Panc1 (cell line): ENCODE measurements at places on chromosomes 12 and 14. TPM values are rescaled to one million over a fixed set of nuclear protein-coding genes. Genes with fewer than 3 reads are reported as not detected.

The FOXA1 gene
- total RNA-seq: 8.7 TPM

The CSRP2 gene
- total RNA-seq: 7.8 TPM

The AKAP5 gene
- 0.64 TPM for total RNA-seq

The OLR1 gene
- total RNA-seq: 0.74 TPM

The SCFD1 gene
- 43.8 TPM for total RNA-seq

The SLC25A21 gene
- 2.1 TPM for total RNA-seq

The PLA2G1B gene
- total RNA-seq: 0.69 TPM

DNA sequence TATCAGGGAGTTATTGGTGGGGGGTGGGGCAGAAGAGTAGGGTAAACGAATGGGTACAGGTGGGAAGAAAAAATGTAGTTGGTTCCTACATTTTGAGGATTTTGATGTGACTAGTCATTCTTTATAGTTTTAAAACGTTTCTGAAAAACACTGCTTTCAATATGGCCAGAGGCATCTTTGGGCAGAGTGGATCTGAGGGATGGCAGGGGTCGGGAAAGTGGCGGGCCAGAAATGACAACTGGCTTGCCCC is 527 bp upstream of the ATP23 start:
- DNase-seq: no peak
- H3K27me3 ChIP-seq: no peaks in the 10 kb centered on the region
- H3K27ac ChIP-seq: peak overlapping the region; percentile 64
- H3K36me3 ChIP-seq: no peaks in the 10 kb centered on the region; the same call in 1 of the 2 replicates
- peak overlapping the region; percentile 68 for H3K4me3 ChIP-seq

GRCh38 chr12:93918262-93918661 is 230.1 kb upstream of the PLXNC1 start:
- H3K27ac ChIP-seq: no peak overlapping the region
- no peak overlapping the region for H3K4me3 ChIP-seq
- H3K4me1 ChIP-seq: no peaks in the 10 kb centered on the region
- H3K27me3 ChIP-seq: no peaks in the 10 kb centered on the region
- no peak for DNase-seq
- no peaks in the 10 kb centered on the region for H3K36me3 ChIP-seq

- DNase-seq: no peak
- no peak overlapping the region for H3K27ac ChIP-seq
- no peak overlapping the region for H3K4me3 ChIP-seq
- H3K27me3 ChIP-seq: no peaks in the 10 kb centered on the region
Observed at GRCh38 chr12:31406345-31406744, 80.4 kb upstream of the SINHCAF start.

- no peaks in the 10 kb centered on the region for H3K36me3 ChIP-seq
- H3K27me3 ChIP-seq: no peaks in the 10 kb centered on the region; the same call in 1 of the 2 replicates
Observed at GRCh38 chr12:93639406-93639805, 37.8 kb upstream of the CRADD start.

DNA sequence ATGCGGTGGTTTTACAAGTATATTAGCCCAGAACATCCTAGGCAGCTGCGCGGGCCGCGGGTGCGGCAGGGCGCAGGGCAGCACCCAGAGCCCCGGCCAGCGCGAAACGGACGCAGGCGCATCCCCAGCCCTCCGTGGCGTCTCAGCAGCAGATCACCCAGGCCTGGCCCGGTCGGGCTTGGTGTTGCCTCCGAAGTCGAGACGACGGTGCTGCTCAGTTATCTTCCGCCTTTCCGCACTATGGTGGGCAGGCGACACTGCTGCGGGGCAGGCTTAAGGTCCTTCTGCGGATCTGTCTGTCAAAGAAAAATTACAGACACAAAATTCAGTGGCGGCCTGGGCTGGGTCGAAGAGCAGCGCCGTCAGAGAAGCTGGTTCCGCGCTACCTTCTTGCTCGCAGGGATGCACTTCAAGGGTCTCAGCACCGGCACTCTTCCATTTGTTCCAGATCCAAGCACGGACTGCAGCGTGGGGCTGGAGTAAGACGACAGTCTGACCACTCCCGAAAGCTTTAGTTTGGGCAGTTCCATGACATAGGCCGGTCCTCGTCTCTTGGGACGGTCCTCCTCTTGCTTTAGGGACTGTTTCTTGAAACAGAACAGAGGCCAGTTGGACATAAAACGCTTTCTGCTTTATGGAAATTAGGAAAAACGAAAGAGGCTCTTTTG is 75.8 kb downstream of the MOK start:
- no peak overlapping the region for H3K27ac ChIP-seq
- DNase-seq: no peak
- no peaks in the 10 kb centered on the region for H3K36me3 ChIP-seq
- no peaks in the 10 kb centered on the region for H3K27me3 ChIP-seq
- no peak overlapping the region for H3K4me3 ChIP-seq

DNA sequence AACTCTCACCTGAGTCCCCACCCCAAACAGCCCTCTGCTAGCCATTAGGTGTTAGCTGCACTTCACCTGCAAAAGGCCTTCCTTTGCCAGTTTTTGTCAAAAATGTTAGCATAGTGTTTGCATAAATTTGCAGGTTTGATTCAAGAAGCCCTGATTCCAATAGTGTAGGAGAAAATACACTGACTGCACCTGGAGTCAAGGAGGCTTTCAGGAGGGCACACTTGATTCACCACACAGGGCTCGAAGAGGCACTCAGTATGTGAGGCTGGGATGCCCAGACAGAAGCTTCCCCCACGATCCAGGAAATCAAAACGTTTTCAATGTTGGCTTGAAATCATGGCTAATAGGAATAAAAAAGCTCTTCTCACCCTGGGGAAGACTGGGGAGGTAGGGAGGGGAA is 40.5 kb upstream of the DDX11 start:
- no peaks in the 10 kb centered on the region for H3K27me3 ChIP-seq
- H3K4me1 ChIP-seq: peaks cover 7% of the 10 kb centered on the region; the same call in 1 of the 2 replicates
- DNase-seq: no peak
- no peaks in the 10 kb centered on the region for H3K36me3 ChIP-seq
- H3K4me3 ChIP-seq: no peak overlapping the region
- H3K27ac ChIP-seq: no peak overlapping the region

GRCh38 chr14:101226265-101226602 is 322.7 kb upstream of the RTL1 start:
- no peak for DNase-seq
- no peak overlapping the region for H3K27ac ChIP-seq
- H3K4me3 ChIP-seq: no peak overlapping the region
- H3K36me3 ChIP-seq: no peaks in the 10 kb centered on the region
- H3K27me3 ChIP-seq: no peaks in the 10 kb centered on the region

DNA sequence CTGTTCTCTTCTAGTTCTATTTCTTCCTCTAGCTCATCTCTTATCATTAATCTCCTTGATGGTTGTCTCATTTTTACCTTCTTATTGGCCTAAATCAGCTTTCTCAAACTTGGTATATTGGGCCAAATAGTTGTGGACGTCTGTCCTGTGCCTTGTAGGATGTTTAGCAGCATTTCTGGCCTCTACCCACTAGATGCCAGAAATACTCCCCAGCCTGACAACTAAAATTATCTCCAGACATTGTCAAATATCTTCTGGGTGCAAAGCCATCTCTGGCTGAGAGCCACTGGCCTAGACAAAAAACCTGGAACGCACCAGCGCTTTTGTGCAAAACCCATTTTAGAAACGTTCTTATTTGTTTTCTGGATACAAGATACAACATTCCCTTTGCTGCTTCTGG is 38.8 kb upstream of the LRRC10 start:
- no peaks in the 10 kb centered on the region; the same call in 1 of the 2 replicates for H3K27me3 ChIP-seq
- H3K4me3 ChIP-seq: no peak overlapping the region
- no peak overlapping the region for H3K27ac ChIP-seq
- no peaks in the 10 kb centered on the region for H3K4me1 ChIP-seq
- no peak for DNase-seq

DNA sequence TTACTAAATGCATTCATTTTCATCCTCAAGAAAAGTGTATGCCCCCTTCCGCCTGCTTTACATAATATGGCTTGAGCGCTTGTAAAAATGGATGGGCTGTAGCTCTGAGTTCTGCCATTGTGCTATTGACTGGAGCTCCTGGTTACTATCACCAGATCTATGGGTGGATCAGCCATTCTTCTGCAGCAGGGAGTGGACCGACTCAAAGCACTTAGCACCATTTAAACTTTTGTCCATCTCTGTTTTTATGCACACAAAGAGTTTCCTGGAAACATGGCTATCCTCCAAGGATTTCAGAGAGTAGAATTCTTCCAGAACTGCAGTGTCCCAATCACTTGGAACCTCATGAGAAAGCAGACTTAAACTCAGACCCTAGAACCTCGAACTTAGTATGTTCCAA is 4.5 kb upstream of the NUMB start:
- no peaks in the 10 kb centered on the region for H3K27me3 ChIP-seq
- no peak for DNase-seq
- H3K4me3 ChIP-seq: no peak overlapping the region
- H3K4me1 ChIP-seq: peaks cover 4% of the 10 kb centered on the region
- H3K36me3 ChIP-seq: no peaks in the 10 kb centered on the region

DNA sequence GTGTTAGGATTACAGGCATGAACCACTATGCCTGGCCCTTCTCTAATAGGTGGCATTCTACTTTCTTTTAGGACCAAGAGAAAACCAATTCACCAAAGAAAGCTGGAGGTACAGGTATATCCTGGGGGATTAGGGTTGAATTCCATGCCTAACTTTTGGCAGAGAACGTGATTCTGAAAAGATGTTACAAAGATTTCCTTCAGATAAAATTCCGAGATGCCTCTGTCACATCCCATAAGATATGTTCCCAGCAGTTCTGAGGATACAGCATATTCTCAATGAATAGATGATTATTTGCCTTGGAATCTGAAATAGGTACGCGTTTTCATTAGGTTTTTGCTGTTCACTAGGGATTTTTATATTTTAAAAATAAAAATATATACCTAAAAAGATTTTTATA is 111.9 kb upstream of the KRAS start:
- H3K27ac ChIP-seq: no peak overlapping the region
- no peaks in the 10 kb centered on the region for H3K4me1 ChIP-seq
- no peaks in the 10 kb centered on the region for H3K36me3 ChIP-seq
- no peak for DNase-seq
- peaks cover 8% of the 10 kb centered on the region; the same call in 1 of the 2 replicates for H3K27me3 ChIP-seq

DNA sequence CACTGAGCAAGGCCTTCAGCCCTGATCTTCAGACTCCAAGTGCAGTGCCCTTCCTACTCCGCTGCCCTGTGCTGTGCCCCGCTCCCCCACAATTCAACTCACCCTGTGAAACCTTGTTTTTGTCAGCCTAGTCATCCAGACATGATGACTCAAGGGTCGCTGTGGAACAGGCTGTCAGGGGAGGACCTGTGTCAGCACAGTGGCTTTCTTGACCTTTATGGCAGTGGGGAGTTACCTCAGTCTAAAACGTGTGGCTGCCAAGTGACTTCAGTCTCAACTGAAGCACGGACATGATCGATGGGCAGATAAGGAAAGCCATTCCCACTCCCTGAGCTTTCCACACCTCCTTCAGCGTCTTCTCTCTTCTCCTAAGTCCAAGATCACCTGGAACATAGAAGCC is 16.3 kb upstream of the FLVCR2 start:
- H3K4me3 ChIP-seq: no peak overlapping the region
- no peaks in the 10 kb centered on the region for H3K36me3 ChIP-seq
- no peak overlapping the region for H3K27ac ChIP-seq
- no peak for DNase-seq

DNA sequence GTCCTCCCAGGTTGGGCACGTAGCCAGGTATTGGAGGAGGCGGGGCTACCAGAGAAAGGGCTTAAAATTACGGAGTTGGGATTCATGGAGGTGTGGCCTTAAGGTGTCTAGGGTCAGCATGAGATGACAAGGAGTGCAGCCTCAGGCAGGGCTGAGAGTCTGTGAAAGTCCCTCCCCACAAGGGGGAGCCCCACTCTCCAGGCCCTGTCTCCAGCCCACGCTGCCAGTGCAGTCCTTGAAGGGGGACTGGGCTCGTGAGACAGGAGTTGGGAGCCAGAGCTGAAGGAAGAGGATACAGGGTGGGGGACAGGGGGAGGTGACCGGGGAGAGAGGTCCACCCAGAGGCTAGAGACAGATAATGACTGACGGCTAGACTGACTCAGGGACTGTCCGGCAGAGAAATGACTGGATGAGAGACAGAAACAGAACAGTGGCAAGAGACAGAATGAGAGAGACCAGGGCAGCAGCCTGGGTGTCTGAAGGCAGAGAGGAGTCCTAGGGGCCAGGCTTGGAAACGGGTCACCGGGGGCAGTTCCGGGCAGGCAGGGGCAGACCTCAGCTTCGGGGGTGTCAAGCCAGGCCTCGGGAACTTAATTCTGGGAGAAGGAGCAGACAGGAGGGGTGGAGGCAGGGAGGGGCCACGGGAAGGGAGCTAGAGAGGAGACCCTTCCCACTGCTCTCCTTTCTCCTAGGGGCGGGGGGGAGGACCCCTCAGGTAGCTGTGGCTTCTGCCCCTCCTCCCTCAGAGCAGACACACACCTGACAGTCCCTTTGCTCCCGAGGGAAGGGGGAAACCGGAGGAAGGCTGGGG is 970 bp downstream of the CDH24 start:
- H3K4me1 ChIP-seq: peaks cover 3% of the 10 kb centered on the region
- peak overlapping the region; percentile 68 for H3K27ac ChIP-seq
- no peaks in the 10 kb centered on the region for H3K27me3 ChIP-seq
- H3K4me3 ChIP-seq: peak overlapping the region; percentile 60

- no peak overlapping the region for H3K27ac ChIP-seq
- H3K36me3 ChIP-seq: peaks cover 21% of the 10 kb centered on the region; the same call in 1 of the 2 replicates
- no peaks in the 10 kb centered on the region for H3K4me1 ChIP-seq
- DNase-seq: no peak
- H3K27me3 ChIP-seq: no peaks in the 10 kb centered on the region
Observed at GRCh38 chr14:34775342-34775741, 60.9 kb upstream of the CFL2 start.

- H3K36me3 ChIP-seq: no peaks in the 10 kb centered on the region
- H3K4me3 ChIP-seq: no peak overlapping the region
- DNase-seq: peak; percentile 13
Observed at GRCh38 chr12:95574799-95575452, 23.6 kb upstream of the USP44 start.

- DNase-seq: no peak
- no peaks in the 10 kb centered on the region for H3K27me3 ChIP-seq
- no peak overlapping the region for H3K4me3 ChIP-seq
- H3K36me3 ChIP-seq: no peaks in the 10 kb centered on the region
Observed at GRCh38 chr12:72315858-72316257, 43.7 kb downstream of the TRHDE start.

DNA sequence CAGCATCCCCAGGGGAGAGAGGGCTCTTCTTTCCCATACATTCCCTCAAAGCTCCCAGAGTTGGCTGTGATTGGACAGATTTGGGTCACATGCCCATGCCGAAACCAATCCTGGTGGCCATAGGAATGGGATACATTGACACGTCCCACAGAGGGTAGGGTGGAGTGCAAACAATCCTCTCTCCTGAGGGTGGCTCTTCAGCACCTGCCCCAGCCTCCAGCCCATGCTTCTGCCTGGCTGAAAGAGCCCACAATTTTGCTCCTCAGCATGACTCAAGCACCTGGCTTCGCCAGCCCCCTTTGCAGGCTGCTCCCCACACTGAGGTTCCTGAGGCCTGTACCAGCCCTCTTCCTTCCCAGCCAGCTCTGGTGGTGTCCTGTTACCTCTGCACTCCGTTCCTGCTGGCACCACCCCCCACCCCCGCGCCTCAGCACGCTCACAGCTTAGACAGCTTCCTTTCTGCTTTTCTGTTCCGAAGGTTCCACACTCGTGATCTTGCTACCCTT is 71.7 kb downstream of the CCDC92 start:
- no peak overlapping the region for H3K4me3 ChIP-seq

GRCh38 chr14:100903672-100904185 is at the start of gene RTL1:
RTL1 (minus strand) TSS chr14:100903722; CDS start chr14:100884788, 18,934 bp downstream.
- no peak within 1 kb of the TSS for H3K4me3 ChIP-seq
- H3K27me3 ChIP-seq: no peaks in the 10 kb centered on the region
- no peak for DNase-seq
- no peaks in the 10 kb centered on the region for H3K36me3 ChIP-seq
- H3K4me1 ChIP-seq: no peaks in the 10 kb centered on the region
- H3K27ac ChIP-seq: no peak within 1 kb of the TSS
